ENCODE measurements at places on chromosomes 12 and 14.

- DNase-seq: no peak
Measured at GRCh38 chr14:91293281-91293680, 48.8 kb upstream of the GPR68 start.

DNA sequence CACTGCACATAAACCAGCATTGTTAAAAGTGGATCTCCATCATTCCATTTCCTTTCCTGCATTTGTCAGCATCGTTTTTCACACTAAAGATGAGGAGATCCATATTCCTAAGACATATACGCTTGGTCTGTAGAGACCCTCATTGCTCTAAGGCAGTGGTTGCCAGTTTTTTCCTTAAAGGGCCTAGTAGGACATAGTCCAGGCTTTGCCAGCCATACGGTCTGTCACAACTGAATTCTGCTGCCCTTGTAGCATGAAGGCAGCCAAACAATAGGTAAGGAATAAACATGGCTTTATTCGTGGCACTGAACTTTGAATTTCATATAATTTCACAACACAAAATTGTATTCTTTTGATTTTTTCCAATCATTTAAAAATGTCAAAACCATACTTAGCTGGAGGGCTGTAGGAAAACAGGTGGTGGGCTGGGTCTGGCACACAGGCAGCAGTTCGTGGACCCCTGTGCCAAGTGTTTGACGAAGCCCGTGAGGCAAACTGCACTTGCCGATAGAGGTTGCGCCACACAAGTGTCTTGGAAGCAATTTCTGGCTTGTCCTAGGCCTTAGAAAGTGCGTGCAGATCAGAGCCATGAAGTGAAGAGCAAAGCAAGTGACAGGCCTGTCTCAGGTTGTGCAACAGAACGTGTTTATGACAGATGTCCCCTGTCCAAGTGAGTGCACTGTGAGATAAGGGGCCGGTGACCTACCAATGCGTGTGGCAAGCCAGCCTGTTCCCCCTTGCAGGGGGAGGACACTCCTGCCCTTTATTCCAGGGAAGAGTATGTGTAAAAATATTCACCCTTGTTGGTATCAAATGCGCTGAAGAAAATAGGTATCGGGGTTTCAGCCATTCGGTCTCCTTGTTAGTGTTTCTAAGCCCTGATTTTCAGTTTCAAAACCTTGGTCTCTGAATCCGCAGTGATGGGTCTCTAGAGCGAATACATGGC is 916 bp upstream of the CHPT1 start:
- DNase-seq: no peak

- DNase-seq: no peak
Measured at GRCh38 chr12:45432710-45433109, 216.8 kb downstream of the ANO6 start.

DNA sequence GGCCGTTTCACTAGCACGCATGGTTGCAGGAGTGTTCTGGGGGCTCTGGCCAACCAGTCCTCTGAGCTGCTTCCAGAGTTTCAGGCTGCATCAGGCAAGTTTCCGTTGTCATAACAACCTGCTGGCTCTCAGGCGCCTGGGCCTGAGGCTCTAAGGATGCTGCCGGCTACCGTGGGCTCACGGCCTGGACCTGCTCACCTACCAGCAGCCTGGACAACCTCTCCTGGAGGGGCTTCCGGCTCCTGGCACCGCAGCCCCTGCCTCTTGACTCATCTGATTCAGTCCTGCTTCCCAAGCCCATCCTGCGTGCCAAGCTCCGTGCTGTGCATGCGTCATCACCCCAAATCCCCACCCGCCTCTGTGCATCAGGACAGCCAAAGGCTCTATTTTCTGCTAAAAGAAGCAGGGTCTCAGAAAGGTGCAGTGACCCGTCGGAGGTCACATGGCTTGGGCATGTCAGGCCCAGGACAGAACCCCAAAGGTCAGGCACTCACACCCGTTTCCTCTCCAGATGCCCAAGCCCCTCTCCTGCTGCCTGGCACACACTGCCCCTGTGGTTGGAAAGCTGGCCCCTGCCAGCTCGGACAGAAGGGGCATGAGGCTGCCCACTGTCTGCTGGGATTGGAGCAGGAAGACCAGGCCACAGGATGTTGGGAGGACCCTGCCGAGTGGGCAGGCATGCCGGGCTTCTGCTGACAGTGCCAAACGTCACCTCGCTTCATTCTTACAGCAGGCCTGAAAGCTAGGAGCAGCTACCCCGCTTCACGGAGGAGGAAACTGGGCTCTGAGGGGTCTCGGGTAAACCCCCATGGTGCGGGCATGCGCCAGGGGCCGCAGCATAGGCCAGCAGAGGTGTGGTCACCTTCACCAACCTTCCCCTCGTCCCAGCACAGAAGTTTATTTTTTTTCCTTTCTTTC is 5.7 kb downstream of the BEGAIN start:
- no peak for DNase-seq

- no peak for DNase-seq
Measured at GRCh38 chr14:34059037-34059924, 108.4 kb upstream of the EGLN3 start.

DNA sequence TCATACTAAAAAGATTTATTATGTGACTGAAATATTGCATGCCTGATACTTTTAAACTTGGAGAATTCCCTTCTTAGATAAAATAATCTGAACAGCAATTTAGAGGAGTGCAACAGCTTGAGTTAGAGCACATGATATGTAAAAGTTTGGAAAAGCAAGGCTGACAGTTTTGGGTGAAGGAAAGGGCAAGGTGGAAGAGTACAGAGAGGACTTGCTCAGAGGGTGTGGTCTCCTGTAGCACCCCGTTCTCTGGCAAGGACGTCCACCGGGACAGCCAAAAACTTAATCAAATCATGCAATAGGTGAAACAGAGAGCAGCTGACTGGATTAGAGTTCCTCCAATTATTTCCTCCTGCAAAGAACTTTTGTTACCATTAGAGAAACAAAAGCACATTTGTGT is 65.2 kb upstream of the PDZRN4 start:
- DNase-seq: no peak

- DNase-seq: no peak
Measured at GRCh38 chr12:11658791-11659190, 9.3 kb downstream of the ETV6 start.

DNA sequence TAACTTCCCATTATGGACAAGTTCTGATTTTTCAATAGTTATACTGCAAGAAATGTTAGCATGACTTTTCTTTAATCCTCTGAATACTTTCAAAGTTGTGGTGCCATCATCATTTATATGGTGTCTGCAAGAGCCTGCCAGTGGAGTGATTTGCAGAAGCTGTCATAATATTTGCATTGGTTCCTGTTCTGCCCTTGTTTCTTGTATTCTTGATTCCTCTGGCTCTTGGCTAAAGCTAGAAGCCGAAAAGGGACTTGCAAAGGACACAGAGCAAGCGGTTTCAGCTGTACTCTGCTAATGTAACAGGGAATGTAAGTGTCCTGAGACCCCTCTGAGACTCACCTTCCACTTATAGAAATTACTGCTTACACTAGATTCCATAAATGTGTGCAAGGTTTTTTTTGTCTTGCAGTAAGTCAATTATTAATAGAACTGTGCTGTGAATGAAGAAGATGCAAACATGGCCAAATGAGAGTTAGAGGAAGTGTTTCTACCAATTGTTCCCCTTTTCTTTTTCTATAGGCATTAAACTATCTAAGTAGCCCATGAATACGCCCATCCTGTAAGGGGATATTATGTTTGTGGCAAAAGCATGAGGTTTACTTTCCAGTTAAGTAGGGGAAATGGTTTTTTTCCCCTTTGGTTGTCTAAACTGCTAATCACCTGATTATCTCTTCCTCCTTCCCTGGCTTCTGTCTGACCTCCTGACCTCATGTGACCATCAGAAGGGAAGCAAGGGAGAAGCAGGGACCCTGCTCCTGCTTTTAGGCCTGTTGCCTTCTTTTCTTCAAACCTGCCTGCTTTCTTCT is 5.3 kb downstream of the DYRK4 start:
- no peak for DNase-seq

DNA sequence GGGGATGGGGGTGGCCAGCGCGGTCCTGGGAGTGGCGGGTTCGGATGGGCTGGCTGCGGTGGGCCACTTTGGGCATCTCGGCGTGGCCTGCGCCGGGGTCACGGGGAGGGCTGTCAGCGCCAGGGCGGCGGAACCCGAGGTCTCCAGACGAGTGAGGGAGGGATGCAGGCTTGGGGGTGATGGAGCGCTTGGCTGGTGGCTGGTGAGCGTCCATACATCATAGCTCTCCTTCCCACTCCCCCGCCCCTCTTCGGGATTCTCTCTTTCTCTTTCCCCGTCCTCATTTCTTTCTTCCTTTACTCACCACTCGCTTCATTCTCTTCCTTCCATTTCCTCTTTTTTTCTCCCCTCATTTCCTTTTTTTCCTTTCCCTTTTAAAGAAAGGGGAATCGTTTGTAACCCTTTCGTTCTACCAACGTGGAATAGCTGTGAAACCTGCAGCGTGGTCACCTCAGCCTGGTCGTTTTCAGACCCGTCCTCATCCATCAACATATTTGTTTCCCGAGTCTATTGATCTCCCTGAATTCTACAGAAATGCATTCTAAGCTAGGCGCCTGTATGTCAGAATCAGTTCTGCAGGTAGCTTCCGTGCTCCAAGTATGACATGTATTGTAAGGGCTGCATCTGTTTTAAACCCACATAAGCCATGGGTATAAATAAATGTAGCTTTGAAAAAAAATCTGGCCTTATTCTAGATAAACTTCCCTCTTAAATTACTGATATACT is 260.3 kb upstream of the E2F7 start:
- no peak for DNase-seq

DNA sequence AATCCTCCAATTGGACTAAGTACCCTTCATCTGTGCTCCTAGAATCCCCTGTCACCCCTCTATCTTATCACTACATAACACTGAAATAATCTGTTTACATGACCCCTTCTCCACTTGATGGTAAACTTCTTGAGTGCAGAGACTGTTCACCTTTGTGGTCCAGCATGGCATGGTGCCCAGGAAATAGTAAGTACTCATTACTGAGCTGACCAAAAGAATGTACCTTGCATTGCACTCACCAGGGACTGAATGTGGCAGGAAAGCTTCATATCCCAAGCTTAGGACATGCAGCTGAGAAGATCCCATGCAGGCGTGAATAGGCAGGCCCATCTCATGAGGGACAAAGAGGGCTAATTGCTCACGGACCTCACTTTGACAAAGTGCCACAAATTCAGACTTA is 1.4 kb upstream of the GARIN2 start:
- no peak for DNase-seq

- no peak for DNase-seq
Measured at GRCh38 chr14:99755068-99755405, 38.2 kb upstream of the EML1 start.

DNA sequence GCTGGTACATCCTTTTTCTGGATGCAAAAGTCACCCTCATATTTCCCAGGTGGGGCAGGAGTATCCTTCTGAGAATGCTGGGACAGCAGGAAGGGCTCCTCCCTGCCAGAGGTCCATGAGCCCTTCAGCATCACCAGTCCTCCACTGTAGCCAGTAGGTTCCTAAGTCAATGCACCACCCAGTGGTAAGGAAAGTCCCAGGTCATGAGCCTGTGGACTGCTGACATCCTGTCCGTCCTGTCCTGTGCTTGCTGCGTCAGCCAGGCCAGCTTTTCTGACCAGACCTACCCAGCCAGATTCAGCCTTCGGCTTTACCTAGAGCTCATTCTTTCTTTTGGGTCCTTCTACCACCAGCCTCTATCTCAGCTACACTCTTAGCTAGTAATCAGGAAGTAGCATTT is 23.0 kb upstream of the ACTN1 start:
- no peak for DNase-seq

- no peak for DNase-seq
Measured at GRCh38 chr12:53128780-53129569, 25.7 kb downstream of the SOAT2 start.

GRCh38 chr14:92964124-92965109 is 41.5 kb downstream of the CHGA start:
- DNase-seq: no peak

GRCh38 chr12:51887476-51888315 is at the start of gene ANKRD33:
TSS of gene ANKRD33 (plus strand) at chr12:51888103. CDS start at chr12:51888187, 84 bp downstream.
- DNase-seq: no peak

DNA sequence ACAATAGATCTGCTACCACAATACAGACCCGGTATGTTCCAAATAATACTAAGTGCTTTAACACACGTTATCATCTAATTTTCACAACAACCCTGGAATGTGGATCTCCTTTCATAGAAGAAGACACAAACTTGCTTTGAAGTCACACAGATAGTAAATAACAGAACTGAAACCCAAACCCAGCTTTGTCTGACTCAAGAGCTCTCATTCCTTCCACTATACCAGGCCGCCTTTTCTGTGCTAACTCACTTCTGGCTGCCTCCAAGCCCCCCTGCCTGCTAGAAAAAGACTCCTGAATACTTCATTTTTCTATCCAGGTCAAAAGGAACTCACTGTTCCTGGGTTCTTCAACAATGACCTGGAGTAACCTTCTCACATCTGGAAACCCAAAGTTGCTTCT is 37.8 kb downstream of the PRPF40B start:
- peak; percentile 33 for DNase-seq

DNA sequence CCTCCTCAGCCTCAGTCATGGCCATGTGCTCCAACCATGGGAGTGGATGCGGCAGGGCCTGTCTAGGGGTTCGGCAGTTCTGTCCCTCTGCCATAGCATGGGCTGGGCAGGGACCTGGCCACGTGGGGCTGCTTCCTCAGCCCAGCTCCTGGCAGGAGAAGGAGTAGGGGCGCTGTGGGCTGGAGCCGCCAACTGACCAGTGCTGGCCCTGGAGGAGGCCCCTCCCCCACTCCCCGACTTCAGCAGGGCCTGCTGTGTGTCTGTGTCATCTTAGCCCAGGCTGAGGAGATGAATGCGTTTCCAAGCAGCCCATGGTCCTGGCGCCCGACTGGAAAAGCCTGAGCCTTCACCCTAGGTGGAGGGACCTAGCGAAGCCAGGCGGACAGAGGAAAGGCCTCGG is 2.7 kb upstream of the PACS2 start:
- DNase-seq: no peak

DNA sequence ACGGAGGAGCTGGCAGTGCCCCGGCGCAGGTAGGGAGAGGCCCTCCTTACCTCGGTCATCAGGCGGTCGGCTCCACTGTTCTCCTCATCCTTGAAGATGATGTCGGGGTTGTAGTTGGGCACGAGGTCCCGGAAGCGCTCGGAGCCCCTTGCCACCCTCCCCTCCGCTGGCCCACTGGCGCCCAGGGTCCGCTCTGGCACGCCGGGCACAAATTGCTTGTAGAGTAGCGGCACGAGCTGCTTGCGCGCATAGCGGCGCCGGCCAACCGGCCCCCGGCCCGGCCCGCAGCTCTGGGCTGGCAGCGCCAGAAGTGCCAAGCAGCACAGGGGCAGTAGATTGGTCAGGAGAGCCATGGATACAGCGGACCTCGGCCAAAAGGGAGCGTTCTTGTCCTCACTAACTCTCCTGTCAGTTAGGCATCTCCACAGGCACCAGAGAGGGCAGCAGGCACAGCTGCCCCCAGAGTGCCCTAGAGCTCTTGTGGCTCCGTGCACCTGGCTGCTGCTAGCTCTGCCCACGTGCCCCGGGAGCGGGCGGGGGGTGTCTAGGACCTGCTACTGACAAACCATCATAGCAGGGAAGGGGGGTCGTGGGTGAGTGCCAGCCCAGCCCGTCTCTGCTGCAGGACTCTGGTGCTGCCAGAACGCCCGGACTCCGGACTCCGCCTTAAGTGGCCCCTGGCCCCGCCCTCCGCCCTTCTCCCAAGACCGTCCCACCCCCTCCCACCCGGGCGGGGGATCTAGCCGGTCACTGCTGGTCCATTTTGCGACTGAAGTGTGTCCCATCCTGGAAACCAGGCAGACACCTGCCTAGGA is at the start of gene DHH:
Gene DHH, minus strand, starts transcription at position 642 of the 815 bp plus-strand sequence. Its CDS starts 289 bp downstream, at position 353.
- DNase-seq: no peak

GRCh38 chr12:114852976-114853529 is 169.1 kb upstream of the TBX3 start:
- DNase-seq: no peak

- DNase-seq: no peak
Measured at GRCh38 chr14:23492618-23493272, 23.2 kb downstream of the NGDN start.

- DNase-seq: no peak
Measured at GRCh38 chr12:124893792-124894516, 20.5 kb downstream of the UBC start.
